ENCODE measurements at places on chromosomes 5 and 9. TPM values are rescaled to one million over a fixed set of nuclear protein-coding genes. Genes with fewer than 3 reads are reported as not detected.
A peak's percentile ranks its signal among the peaks of the same experiment; 100 is the strongest.

DNA sequence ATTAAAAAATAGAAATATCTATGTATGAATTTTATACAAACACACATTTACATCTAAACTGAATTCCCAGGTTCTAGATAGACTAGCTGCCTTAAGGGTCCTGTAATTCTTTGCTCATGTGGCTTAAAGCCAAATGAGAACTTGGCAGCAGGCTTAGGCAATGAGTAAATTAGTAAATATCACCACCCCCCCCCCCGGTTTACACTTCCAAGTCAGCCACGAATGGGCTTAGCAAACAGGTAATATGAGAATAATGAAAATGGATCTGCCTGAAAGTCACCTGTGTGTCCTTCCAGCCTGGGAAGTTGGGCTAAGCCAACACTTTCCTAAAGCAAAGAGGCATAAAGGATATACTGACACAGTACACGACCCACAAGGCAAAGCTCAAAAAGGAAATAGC lies 108.6 kb downstream of the KLHL3 start:
- H3K4me1 ChIP-seq: peaks cover 22% of the 10 kb centered on the region
- no peak overlapping the region for H3K27ac ChIP-seq
- H3K36me3 ChIP-seq: no peaks in the 10 kb centered on the region
- no peaks in the 10 kb centered on the region for H3K27me3 ChIP-seq
- DNase-seq: no peak
- H3K4me3 ChIP-seq: no peak overlapping the region

DNA sequence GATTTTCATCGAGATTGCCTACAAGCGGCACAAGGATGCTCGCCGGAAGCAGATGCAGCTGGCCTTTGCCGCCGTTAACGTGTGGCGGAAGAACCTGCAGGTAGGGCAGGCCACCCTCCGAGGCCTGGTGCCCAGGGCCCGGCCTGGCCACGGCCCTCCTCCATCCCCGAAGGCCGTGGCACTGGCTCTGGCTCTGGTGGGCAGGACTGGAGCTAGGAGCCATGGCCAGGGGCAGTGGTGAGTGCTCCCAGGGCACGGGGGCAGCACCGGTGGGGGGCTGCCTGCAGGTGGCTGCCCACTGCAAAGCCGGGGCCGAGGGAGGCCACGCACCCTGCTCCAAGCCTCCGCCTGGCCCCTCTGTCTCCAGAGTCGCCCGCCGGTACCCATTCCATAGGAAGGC lies 6.0 kb downstream of the LRRC26 start:
- peaks cover 7% of the 10 kb centered on the region for H3K4me1 ChIP-seq
- no peak overlapping the region for H3K4me3 ChIP-seq
- H3K36me3 ChIP-seq: no peaks in the 10 kb centered on the region
- no peak for DNase-seq
- peaks cover 36% of the 10 kb centered on the region for H3K27me3 ChIP-seq
- no peak overlapping the region for H3K27ac ChIP-seq

DNA sequence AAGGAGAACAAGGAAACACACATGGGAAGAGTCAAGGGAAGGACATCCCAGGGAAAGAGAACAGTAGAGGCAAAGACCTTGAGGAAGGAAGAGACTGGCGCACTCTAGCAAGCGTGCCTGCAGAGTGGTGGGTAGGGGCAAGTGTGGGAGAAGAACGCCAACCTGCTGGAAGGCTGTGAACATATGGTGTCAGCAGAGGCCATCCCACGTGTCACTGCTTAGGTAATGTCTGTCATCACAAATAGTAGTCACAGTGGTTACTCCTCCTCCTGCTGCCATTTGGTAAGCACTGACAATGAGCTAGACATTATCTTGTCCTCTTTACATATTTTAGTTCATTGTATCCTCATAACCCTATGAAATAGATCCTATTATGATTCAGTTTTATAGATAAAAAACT lies 206.4 kb upstream of the TRIM32 start:
- H3K27me3 ChIP-seq: no peaks in the 10 kb centered on the region
- no peaks in the 10 kb centered on the region for H3K36me3 ChIP-seq
- H3K27ac ChIP-seq: no peak overlapping the region
- no peak overlapping the region for H3K4me3 ChIP-seq

GRCh38 chr5:180353048-180353979 lies at the start of gene GFPT2:
GFPT2 (minus strand) TSS chr5:180353336; CDS start chr5:180353217, 119 bp downstream.
- peak; percentile 43 for DNase-seq

DNA sequence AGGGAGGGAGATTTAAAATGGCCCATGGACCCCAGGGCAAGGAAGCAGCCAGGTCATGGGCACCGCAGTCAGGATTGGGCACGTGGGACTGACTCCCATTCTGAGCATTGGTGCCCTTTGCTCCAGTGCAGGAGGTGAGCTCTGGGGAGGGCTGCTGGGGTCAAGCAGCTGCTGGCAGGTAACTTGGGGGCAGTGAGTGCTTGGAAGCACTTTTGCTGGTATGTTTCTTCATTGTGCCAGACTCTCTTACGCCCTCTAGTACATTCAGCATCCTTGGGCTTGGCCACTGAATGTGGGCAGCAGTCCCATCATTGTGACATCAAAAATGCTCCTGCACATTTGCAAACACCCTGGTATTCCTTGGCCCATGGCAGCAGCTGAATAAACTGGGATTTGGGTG lies 32.7 kb downstream of the PRRC2B start:
- H3K4me3 ChIP-seq: no peak overlapping the region
- DNase-seq: no peak
- H3K36me3 ChIP-seq: peaks cover 4% of the 10 kb centered on the region

- no peaks in the 10 kb centered on the region for H3K36me3 ChIP-seq
- no peaks in the 10 kb centered on the region for H3K4me1 ChIP-seq
- no peak overlapping the region for H3K27ac ChIP-seq
- DNase-seq: no peak
- no peaks in the 10 kb centered on the region for H3K27me3 ChIP-seq
These were observed 162.1 kb upstream of the FST start for GRCh38 chr5:53318303-53318702.

GRCh38 chr5:73007051-73007450 lies 51.2 kb downstream of the FCHO2 start:
- no peak overlapping the region for H3K4me3 ChIP-seq
- no peaks in the 10 kb centered on the region for H3K36me3 ChIP-seq
- H3K27me3 ChIP-seq: no peaks in the 10 kb centered on the region
- no peak for DNase-seq

GRCh38 chr5:32410630-32411029 lies 33.9 kb downstream of the ZFR start:
- no peak overlapping the region for H3K4me3 ChIP-seq
- no peaks in the 10 kb centered on the region for H3K27me3 ChIP-seq
- H3K36me3 ChIP-seq: peaks cover 27% of the 10 kb centered on the region
- no peaks in the 10 kb centered on the region for H3K4me1 ChIP-seq
- no peak for DNase-seq

GRCh38 chr5:168844922-168845296 lies 265.7 kb upstream of the PANK3 start:
- H3K36me3 ChIP-seq: no peaks in the 10 kb centered on the region
- no peak overlapping the region for H3K27ac ChIP-seq
- no peaks in the 10 kb centered on the region for H3K27me3 ChIP-seq
- no peak for DNase-seq
- H3K4me1 ChIP-seq: peaks cover 15% of the 10 kb centered on the region

DNA sequence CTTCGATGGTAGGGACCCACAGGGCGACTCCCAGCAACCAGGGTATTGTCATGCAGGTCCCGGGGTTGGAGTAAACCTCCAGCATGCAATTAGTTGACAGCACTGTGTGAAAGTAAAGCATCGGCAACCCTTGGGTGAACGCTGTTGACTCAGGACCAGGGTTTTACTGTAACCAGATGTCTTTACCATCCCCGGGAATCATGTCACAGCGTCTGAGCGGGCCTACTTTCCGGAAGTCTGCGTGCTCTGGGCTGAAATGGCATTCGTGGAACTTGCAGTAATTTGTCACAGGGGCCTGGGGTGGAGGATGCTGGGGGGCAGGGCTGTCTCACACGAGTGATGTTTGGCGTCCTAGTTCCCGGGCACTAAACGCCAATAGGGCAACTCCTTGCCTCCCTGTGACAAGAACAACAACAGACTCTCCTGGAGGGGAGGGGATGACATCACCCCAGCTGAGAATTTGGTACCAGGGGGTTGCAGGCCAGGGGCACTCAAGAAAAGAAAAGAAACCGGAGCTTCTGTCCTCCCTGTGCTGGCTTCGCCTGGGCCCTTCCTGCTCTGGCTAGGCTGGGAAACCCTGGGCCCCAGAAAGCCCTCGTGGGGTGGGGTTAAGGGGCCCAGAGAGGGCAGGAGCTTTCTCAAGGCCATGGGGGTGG lies 10.1 kb upstream of the UBAC1 start:
- no peak for DNase-seq
- no peak overlapping the region for H3K27ac ChIP-seq
- H3K27me3 ChIP-seq: no peaks in the 10 kb centered on the region
- no peaks in the 10 kb centered on the region for H3K4me1 ChIP-seq

GRCh38 chr5:149371296-149371962 lies 7.7 kb downstream of the IL17B start:
- peaks cover 24% of the 10 kb centered on the region for H3K4me1 ChIP-seq
- no peak for DNase-seq
- H3K4me3 ChIP-seq: peak overlapping the region; percentile 3
- no peaks in the 10 kb centered on the region for H3K36me3 ChIP-seq
- H3K27me3 ChIP-seq: no peaks in the 10 kb centered on the region

- peaks cover 17% of the 10 kb centered on the region for H3K36me3 ChIP-seq
- H3K4me3 ChIP-seq: no peak overlapping the region
- H3K4me1 ChIP-seq: peaks cover 56% of the 10 kb centered on the region
- no peaks in the 10 kb centered on the region for H3K27me3 ChIP-seq
These were observed 20.2 kb downstream of the SLC22A5 start for GRCh38 chr5:132389585-132390286.

DNA sequence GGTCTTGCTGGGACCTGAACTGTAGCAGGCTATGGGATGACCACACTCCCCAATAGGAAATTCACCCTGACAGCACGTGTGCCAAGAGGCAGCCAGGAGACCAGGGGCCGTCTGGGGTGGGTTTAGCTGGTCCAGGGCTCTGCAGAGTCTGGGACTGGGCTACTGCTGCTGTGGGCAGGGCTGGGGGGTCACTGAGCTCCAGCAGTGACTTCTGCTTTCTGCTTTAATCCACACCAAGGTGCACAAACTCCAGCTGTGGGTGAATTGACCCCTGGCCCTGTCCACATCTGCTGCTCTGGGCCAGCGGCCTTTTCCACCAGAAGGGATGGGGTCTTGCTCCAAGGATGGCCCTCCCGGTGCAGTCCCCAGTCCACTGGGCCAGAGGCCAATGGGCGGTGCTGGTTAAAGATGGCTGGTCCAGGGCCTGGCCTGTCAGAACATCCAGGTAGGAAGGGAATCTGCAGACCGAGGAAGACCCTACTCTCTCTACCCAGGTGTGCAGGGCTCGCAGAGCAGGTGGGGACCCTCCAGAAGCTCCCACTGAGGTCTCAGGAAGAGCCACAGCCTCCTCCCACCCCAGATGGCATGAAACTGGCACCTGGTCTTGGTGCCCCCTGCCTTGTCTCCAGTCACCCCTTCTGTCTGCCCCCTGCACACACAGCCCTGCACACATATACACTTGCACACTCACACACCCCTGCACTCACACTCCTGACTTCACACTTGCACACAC lies 28.0 kb downstream of the GLT6D1 start:
- no peak for DNase-seq
- H3K27me3 ChIP-seq: no peaks in the 10 kb centered on the region
- no peak overlapping the region for H3K27ac ChIP-seq
- H3K4me1 ChIP-seq: no peaks in the 10 kb centered on the region

- H3K36me3 ChIP-seq: no peaks in the 10 kb centered on the region
- no peaks in the 10 kb centered on the region for H3K27me3 ChIP-seq
- no peak for DNase-seq
- H3K4me3 ChIP-seq: no peak overlapping the region
These were observed 191.4 kb downstream of the MAN2A1 start for GRCh38 chr5:109880907-109881685.

DNA sequence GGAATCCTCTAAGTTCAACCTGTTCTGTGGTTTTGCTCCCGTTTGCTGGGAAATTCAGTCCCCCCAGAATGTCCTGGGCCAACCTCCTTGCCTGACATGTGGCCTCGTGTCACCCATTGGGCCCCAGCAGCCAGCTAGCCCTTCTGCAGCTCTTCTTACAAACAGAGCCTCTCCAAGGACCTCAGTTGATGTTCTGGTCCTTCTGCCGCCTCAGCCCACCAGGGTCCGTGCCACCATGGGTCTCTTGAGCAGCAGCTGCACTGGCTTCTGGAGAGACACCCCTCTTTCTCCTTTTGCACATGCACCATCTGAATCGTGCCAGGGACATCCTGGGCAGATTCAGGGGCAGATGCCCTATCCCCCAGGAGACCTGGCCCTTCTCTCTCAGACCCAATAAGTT lies 85.0 kb downstream of the LMX1B start:
- DNase-seq: no peak
- no peaks in the 10 kb centered on the region for H3K36me3 ChIP-seq
- H3K27me3 ChIP-seq: peaks cover 6% of the 10 kb centered on the region
- H3K4me1 ChIP-seq: no peaks in the 10 kb centered on the region
- H3K27ac ChIP-seq: no peak overlapping the region
- H3K4me3 ChIP-seq: no peak overlapping the region

DNA sequence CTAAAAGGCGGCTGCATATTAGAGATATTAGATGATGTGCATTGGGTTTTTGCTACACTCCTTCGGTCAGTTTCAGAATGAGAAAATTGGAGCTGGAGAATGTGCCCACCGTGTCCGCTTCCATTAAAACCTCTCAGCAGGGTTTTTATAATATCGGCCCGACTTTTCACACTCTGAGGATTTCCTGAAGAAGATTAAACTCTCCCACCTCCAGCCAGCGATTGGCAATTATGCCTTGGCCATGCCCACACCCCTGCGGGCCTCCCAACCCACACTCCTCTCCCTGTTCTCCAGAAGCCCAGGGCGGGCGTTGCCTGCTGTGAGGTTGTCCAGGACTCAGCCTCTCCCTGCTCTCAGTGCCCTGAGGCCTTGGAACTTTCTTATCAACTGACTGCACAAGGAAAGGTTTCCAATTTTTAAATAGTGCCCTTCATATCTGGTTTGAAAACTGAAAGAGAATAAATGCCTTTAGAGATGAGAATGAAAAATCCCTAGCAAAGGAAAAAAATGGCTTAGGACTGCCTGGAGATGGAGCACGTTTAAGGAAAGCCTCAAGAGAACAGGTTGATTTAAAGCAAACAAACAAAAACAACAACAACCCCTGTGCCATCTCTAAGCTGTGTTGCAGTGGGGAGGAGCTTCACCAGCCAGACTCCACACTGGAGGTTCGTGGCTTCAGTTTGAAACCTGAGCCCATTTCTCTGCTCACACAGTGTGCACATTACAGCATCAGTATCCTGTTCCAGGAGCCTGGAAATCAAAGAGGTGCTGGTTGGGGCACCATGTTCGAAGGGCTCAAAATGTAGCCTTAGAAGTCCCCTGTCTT lies 292.9 kb downstream of the NSG2 start:
- H3K27ac ChIP-seq: peak overlapping the region; percentile 24
- no peaks in the 10 kb centered on the region for H3K36me3 ChIP-seq
- no peak for DNase-seq

CFAP77 gene
- total RNA-seq: not detected

CNTNAP3 gene
- 31.8 TPM for total RNA-seq

SECISBP2 gene
- total RNA-seq: 91.5 TPM

LYRM7 gene
- total RNA-seq: 5.2 TPM

IL33 gene
- 160 TPM for total RNA-seq

ATP6V0E1 gene
- 117 TPM for total RNA-seq

MAMDC2 gene
- total RNA-seq: 29.0 TPM

Data from thoracic aorta (tissue), 2 donors.